ENCODE measurements at places on chromosomes 3 and 15.

GRCh38 chr15:51731549-51732267 lies 5.7 kb downstream of the LYSMD2 start:
- DNase-seq, result no peak

GRCh38 chr3:185744997-185745843 lies 79.6 kb downstream of the IGF2BP2 start:
- DNase-seq, result no peak

GRCh38 chr3:25944329-25944728 lies 154.4 kb downstream of the OXSM start:
- DNase-seq, result no peak

DNA sequence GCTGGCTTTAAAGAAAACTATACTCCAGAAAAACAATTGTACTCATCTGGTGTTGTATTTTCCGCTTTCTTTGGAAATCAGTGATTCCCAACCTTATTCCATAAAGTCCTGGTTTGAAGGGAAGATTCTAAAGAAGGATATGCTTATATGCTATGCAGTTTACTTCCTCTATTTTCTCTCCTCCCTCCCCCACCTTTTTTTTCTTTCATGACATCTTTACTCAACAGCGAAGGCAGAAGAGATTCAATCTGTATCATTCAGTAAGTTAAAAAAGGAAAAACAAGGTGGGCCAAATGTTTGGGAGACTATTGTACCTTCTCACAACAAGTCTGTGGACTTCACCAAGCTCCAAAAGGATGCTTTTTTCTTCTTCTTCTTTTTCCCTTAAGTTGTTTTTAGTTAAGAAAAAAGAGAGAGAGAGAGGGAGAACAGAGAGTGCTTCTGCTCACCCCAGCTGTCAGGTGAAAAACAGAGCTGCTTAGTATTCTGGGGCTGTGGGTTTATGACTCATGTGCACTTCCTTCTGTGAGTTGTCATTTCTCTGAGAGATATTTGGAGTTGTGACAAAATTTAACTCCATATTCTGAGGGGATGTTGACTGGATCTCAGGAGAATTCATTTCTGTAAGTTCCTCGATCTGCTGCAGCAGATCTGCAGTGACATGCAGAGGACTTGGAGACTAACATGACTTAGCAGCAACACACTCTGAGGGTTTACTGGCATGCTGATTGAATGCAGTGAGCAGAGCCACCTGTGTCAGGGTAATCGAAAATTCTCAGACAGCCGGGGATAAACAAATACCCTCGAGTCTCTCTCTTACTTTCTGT lies 70.7 kb downstream of the SSR3 start:
- DNase-seq, result no peak

DNA sequence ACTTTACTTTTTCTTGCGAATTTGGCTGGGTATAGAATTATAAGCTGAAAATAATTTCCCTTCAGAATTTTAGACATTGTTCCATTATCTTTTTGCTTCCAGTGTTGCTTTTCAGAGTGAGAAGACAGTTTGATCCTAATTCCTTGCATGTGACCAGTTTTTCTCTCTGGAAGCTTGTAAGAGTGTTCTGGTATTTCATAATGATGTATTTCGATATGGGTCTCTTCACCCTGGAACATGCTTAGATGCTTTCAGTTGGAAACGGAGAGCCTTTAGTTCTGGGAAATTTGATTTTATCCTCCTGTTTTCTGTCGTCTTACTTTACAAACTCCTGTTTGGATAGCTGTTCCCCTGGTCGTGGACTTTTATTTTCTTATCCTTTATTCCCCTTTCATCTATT lies 13.9 kb downstream of the ALPK3 start:
- no peak for DNase-seq

DNA sequence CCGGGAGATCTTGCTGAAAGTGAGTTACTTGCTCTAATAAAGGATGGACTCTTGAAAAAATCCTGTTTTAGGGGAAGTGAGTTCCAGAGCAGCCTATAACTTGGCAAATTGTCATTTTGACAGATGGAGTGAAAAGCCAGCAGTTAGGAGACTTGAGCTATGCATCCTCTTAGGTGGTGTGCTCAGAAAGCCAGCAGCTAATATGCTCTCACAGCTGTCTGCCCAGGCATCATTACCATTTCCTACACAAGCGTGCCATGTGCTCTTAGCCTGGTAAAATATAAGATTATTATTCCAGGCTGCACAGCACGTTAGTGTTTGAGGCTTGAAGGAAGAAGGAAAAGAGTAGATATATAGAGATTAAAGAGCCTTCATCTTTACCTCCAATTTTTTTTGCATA lies 151.0 kb downstream of the CHL1 start:
- DNase-seq, result no peak

DNA sequence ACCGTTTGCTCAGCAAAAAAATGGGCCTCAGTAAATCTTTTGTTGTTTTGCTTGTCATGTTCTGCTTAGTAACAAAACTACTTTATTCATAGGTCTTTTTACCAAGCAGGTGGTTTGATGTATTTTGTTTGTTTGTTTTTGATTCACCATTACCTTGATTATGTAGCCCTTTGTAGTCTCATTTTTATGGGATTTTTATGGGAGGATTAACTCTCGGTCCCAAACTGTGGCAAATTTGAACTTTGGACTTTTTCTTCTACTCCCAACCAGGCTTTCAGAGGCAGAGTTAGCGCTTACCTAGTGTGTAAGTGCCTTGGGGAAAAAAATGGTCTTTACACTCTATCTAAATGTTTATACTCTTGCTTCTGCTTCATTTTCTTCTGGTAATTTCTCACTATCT lies 276.7 kb upstream of the POU1F1 start:
- DNase-seq, result no peak

DNA sequence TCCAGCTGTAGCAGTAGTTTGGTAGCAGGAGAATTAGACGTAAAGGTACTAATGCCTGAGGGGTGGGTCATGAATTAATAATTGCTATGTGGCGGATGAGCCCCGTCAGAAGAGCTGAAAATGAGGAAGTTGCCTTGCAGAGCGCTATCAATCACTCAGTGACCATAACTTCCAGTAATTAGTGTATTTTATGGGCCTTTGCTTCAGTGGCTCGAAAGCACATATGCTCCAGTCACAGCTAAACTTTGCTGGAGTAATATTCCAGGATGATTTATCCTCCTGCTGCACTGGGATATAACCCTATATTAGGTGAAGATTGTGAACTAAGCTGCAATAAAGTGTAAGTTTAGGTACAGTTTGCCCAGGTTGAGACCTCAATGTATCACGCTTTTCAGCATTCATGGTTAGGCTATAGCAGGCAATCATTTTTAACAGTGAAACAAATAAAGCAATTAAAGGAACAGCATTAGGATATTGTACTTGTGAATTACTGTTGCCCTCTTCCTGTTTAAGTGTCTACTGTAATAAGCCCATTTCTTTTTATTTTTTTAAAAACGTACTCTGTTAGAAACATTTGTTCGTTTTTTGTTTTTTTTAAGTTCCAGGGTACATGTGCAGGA lies 104.6 kb upstream of the SKOR1 start:
- DNase-seq, result no peak

GRCh38 chr15:88699861-88700260 lies 61.0 kb downstream of the ISG20 start:
- no peak for DNase-seq

DNA sequence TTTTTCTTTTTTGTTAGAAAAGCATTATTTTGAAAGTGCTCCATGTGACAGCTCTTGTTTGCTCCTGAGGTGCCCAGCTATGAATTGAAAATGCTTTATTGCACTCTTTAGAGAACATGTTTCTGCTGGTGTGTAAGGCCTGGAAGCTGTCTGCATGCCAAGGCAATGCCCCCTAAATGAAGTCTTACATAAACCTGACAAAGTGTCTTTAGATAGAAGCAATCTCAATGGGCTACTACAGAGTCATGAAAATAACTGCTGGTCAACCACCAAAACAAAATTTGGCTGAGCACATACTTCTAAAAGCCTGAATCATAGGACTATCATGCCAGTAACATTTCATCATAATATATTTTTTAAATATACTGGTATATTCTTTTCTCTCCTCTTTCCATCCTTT lies 178.7 kb downstream of the THRB start:
- DNase-seq, result no peak

- DNase-seq, result no peak
Measured at GRCh38 chr3:23874359-23875112, 42.3 kb downstream of the NKIRAS1 start.

DNA sequence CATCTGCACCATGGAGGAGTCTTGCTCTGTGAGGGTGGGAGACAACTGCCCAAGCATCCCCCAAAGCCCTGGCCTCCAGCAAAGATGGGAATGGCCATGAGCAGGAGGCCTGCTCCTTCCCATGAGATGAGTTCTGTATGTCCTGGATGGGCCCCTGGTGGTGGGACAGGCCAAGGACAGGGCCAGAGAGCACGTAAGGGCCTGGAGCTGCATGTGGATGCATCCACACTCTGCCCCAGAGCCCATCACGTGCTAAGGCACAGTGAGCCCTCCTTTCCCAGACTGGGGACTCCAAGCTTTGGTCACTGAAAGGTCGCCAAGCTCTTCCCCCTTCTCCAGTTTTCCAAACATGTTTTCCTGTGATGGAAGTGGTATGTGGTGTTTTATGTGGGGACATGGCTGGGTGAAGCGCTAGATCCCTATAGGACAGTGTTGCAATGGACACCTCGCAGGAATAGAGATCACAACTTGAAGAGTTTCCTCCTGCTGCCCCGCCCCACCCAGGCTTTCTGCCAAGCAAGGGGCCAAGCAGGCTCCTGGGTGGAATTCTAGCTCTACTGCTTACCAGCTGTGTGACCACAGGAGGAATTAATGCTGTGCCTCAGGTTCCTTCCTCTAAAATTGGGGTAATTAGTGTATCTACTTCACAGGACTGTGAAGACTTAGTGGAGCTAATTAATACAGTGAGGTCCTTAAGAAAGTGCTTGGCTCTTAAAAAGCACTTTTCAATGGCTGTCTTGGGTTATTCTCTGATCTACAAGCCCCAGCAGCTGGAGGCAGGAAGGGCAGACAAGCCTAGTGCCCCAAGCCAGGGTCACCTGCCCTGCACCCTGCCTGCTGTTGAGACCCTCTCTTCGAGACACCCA lies 106.4 kb upstream of the RPL32 start:
- no peak for DNase-seq

DNA sequence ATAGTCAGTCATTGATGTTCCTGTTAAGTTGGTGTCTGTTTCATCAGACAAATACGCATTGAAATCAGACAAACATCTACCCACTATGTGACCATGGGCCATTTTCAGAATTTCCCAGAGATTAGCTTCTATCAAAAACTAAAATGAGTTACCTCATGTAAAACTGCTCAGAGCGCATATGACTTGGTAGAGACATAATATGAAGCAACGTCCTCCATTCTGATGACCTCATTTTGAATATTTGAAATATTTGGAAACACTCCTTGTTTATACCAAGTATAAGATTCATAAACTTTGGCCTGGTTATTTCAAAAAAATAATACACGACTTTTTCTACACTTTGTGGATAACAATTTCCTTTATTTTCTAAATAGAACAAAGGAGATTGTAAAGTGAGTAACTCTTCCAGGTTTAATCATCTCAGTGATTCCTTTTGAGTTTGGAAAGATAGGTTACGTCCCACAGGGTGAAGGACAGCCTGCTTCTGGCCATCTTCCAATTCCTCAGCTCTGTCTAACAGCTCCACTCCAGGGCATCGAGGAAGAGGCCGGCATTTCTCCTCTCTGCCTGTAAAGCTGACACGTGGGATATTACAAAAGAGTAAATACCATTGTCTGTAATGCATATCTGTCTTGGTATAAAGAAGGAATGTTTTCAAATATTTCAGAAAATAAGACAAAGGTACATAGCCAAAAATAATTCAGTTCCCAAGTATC lies 122.6 kb downstream of the CADM2 start:
- DNase-seq, result no peak

GRCh38 chr3:152260026-152260425 lies 8.7 kb upstream of the MBNL1 start:
- no peak for DNase-seq

DNA sequence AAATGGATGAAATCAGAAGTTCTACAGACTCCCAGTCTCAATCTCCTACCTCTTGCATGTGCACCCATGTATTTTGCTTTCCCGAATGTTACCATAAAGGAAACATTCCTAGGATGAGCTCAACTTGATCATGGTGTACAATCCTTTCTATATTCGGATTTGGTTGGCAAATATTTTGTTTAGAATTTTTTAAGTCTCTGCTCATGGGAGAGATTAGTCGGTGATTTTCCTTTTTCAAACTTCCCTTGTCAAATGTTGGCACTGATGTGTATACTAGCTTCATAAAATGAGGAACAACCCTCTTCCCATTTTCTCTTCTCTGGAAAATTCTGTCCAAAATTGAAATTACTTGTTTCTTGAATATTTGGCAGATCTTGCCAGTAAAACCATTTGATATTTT lies 317.6 kb upstream of the RASGRP1 start:
- no peak for DNase-seq

- DNase-seq, result no peak
Measured at GRCh38 chr3:128415200-128415772, 51.4 kb downstream of the DNAJB8 start.

DNA sequence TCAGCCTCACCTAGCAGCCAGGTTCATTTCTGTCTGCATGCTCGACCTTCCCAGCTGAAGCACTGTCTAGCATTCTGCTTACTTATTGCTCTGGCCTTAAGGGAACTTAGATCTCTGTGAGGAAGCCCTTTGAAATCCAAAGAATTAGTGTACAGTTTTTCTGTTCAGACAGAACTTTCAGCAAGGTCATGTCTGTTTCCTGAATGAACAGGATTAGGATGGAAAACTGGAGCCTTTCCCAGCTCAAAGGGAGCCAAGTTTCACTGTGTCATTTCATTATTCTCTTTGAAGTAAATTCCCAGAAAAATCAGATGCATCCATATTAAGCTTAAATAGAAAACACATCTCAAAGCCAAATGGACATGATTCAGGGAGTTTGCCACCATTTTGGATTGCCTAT lies 457.3 kb upstream of the KCNMB2 start:
- no peak for DNase-seq

DNA sequence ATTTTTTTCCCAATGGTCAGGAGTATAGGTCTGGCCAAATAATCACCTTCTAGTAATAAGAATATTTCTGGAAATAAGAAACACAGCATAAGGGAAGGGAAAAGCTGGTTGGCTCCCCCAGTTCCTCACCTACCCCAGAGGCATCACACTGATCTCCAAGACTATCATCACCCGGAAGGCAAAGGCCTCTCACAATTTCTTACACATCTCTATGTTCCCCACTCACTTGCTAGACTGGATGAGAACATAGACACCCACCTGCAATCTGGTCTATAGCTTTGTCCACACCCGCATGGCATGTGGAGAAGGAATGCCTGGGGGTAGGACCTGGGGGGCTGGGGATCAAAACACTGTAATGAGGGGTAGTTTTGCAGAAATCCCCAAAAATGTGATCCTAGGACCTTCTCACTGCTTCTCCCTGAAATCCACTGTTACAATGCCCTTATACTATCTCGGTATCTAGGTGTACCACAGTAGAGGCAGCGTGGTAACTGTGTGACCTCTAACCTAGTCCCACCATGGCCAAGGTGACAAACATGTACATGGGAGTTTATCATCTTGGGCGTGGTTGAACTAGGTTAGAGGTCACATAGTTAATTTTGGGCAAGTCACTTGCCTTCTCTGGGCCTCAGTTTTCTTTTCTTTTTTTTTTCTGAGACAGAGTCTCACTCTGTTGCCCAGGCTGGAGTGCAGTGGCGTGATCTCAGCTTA lies 29.5 kb upstream of the NRROS start:
- no peak for DNase-seq

GRCh38 chr3:117519776-117520175 lies 810.2 kb downstream of the TUSC7 start:
- no peak for DNase-seq

- no peak for DNase-seq
Measured at GRCh38 chr3:112897791-112898190, 51.1 kb upstream of the CD200R1L start.

- no peak for DNase-seq
Measured at GRCh38 chr3:101466465-101467309, 46.3 kb downstream of the SENP7 start.

- DNase-seq, result no peak
Measured at GRCh38 chr15:101050623-101051290, 131.6 kb downstream of the LRRK1 start.
